ENCODE measurements at places on chromosomes 12 and 14. TPM values are rescaled to one million over a fixed set of nuclear protein-coding genes. Genes with fewer than 3 reads are reported as not detected.

Gene OR4E2
- total RNA-seq = not detected

Gene HOXC12
- not detected for total RNA-seq

Gene VSX2
- not detected for total RNA-seq

Gene ATF7
- total RNA-seq = 5.8 TPM

Gene TTC9
- total RNA-seq = 14.1 TPM

Gene ARMH4
- not detected for total RNA-seq

Gene BATF
- 2.1 TPM for total RNA-seq

Gene AQP5
- 1.2 TPM for total RNA-seq

Gene FOXN4
- total RNA-seq = not detected

Gene LHX5
- total RNA-seq = 0.28 TPM

Gene PSMA6
- 197 TPM for total RNA-seq

Gene SLC4A8
- total RNA-seq = 0.28 TPM

Gene EFS
- total RNA-seq = 23.2 TPM

Gene IFT81
- 8.4 TPM for total RNA-seq

Gene ANHX
- not detected for total RNA-seq

Gene KLRC1
- total RNA-seq = not detected

Gene OR6C6
- not detected for total RNA-seq

Gene TAS2R10
- 0.14 TPM for total RNA-seq

Gene KLHL33
- total RNA-seq = not detected

Gene MFAP5
- total RNA-seq = 15.3 TPM

Gene ANO4
- 1.3 TPM for total RNA-seq

Gene HOXC9
- not detected for total RNA-seq

Gene SPRING1
- 23.8 TPM for total RNA-seq

Gene EML1
- 7.9 TPM for total RNA-seq

Gene CBLN3
- 0.56 TPM for total RNA-seq

Gene SLC17A8
- not detected for total RNA-seq

Gene TAS2R42
- not detected for total RNA-seq

Gene TSHR
- total RNA-seq = not detected

Gene CCDC198
- total RNA-seq = not detected

Gene CD163L1
- not detected for total RNA-seq

Gene KRT6B
- total RNA-seq = 1,655 TPM

Gene SMIM41
- total RNA-seq = not detected

Gene HIP1R
- 50.5 TPM for total RNA-seq

Measured in airway epithelial cell (primary cell).